ENCODE measurements at places on chromosomes 5 and 9.

- H3K27ac ChIP-seq = no peak overlapping the region
- no peaks in the 10 kb centered on the region for H3K27me3 ChIP-seq
- DNase-seq = no peak
- no peaks in the 10 kb centered on the region for H3K4me1 ChIP-seq
Measured at GRCh38 chr5:121006217-121006616, 542.1 kb downstream of the PRR16 start.

GRCh38 chr9:22528485-22528884 is 81.9 kb downstream of the DMRTA1 start:
- H3K27me3 ChIP-seq = no peaks in the 10 kb centered on the region
- H3K4me1 ChIP-seq = no peaks in the 10 kb centered on the region
- no peak for DNase-seq
- H3K4me3 ChIP-seq = no peak overlapping the region
- no peaks in the 10 kb centered on the region for H3K36me3 ChIP-seq
- no peak overlapping the region for H3K27ac ChIP-seq

- peak overlapping the region; percentile 32 for H3K27ac ChIP-seq
- H3K4me3 ChIP-seq = no peak overlapping the region
- peaks cover 12% of the 10 kb centered on the region for H3K4me1 ChIP-seq
- H3K27me3 ChIP-seq = no peaks in the 10 kb centered on the region
Measured at GRCh38 chr9:33202552-33203201, 35.5 kb upstream of the B4GALT1 start.

GRCh38 chr5:150046031-150046430 is 40.3 kb downstream of the CSF1R start:
- peaks cover 58% of the 10 kb centered on the region for H3K36me3 ChIP-seq
- no peak overlapping the region for H3K27ac ChIP-seq
- DNase-seq = no peak
- peaks cover 20% of the 10 kb centered on the region for H3K4me1 ChIP-seq
- H3K4me3 ChIP-seq = no peak overlapping the region

GRCh38 chr5:3996707-3997336 is 401.2 kb downstream of the IRX1 start:
- H3K36me3 ChIP-seq = no peaks in the 10 kb centered on the region
- H3K27me3 ChIP-seq = no peaks in the 10 kb centered on the region
- no peaks in the 10 kb centered on the region for H3K4me1 ChIP-seq
- no peak overlapping the region for H3K27ac ChIP-seq
- H3K4me3 ChIP-seq = no peak overlapping the region
- DNase-seq = no peak

- peaks cover 26% of the 10 kb centered on the region for H3K4me1 ChIP-seq
- H3K27me3 ChIP-seq = no peaks in the 10 kb centered on the region
- DNase-seq = no peak
- peaks cover 6% of the 10 kb centered on the region for H3K36me3 ChIP-seq
- H3K27ac ChIP-seq = no peak overlapping the region
- no peak overlapping the region for H3K4me3 ChIP-seq
Measured at GRCh38 chr9:100071271-100071670, 27.5 kb downstream of the ERP44 start.

DNA sequence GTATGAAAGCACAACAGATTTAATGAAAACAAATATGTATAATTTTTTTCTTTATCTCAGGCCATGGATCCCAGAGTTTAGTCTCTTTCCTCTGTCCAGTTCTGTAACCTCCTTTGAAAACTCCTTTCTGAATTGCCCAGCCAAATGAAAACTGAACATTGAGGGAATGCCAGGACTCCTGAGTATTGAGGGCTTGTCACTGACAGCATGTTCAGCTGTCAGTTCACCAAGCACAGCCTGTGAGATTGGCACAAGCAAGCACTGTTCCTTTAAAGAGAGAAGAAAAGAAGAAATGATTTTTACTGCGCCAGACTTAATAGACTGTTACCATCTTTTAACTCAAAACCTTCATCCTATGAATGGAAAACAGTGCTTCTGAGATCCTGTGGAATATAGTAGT is 27.3 kb downstream of the TTC1 start:
- H3K4me3 ChIP-seq = no peak overlapping the region
- no peaks in the 10 kb centered on the region for H3K27me3 ChIP-seq
- DNase-seq = no peak
- H3K36me3 ChIP-seq = peaks cover 38% of the 10 kb centered on the region
- no peak overlapping the region for H3K27ac ChIP-seq

- no peaks in the 10 kb centered on the region for H3K36me3 ChIP-seq
- peaks cover 2% of the 10 kb centered on the region for H3K27me3 ChIP-seq
- H3K4me1 ChIP-seq = peaks cover 25% of the 10 kb centered on the region
- no peak for DNase-seq
Measured at GRCh38 chr9:127580366-127580765, 31.7 kb upstream of the STXBP1 start.

GRCh38 chr5:83494666-83495065 is 23.1 kb downstream of the VCAN start:
- H3K4me3 ChIP-seq = no peak overlapping the region
- no peaks in the 10 kb centered on the region for H3K36me3 ChIP-seq
- DNase-seq = no peak

- H3K36me3 ChIP-seq = no peaks in the 10 kb centered on the region
- peaks cover 8% of the 10 kb centered on the region for H3K27me3 ChIP-seq
- H3K4me1 ChIP-seq = peaks cover 12% of the 10 kb centered on the region
Measured at GRCh38 chr5:32500181-32500580, 55.6 kb upstream of the ZFR start.

DNA sequence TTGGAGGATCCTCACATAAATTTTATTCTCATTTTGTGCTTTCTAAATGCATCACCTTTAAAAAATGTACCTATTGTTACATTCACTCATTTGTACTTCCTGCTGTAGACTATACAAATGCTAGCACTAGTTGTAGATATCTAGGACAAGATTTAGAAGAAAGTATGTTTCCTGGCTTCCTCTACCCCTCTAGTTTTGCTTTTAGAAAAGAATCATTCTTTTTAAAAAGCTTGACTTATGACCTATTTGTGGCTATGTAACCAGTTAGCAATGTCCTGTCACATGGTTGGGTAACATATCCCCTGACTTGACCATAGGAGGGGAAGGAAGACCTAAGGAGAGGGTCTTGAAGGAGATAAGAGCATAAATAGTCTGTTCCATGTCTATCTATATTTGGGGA is 13.3 kb downstream of the CAMK4 start:
- H3K27me3 ChIP-seq = no peaks in the 10 kb centered on the region
- H3K27ac ChIP-seq = peak overlapping the region; percentile 87
- peaks cover 92% of the 10 kb centered on the region for H3K4me1 ChIP-seq
- peak overlapping the region; percentile 66 for H3K4me3 ChIP-seq

- H3K4me1 ChIP-seq = peaks cover 11% of the 10 kb centered on the region
- no peak overlapping the region for H3K4me3 ChIP-seq
- H3K36me3 ChIP-seq = peaks cover 29% of the 10 kb centered on the region
- H3K27ac ChIP-seq = no peak overlapping the region
Measured at GRCh38 chr9:2110036-2110435, 94.9 kb downstream of the SMARCA2 start.

DNA sequence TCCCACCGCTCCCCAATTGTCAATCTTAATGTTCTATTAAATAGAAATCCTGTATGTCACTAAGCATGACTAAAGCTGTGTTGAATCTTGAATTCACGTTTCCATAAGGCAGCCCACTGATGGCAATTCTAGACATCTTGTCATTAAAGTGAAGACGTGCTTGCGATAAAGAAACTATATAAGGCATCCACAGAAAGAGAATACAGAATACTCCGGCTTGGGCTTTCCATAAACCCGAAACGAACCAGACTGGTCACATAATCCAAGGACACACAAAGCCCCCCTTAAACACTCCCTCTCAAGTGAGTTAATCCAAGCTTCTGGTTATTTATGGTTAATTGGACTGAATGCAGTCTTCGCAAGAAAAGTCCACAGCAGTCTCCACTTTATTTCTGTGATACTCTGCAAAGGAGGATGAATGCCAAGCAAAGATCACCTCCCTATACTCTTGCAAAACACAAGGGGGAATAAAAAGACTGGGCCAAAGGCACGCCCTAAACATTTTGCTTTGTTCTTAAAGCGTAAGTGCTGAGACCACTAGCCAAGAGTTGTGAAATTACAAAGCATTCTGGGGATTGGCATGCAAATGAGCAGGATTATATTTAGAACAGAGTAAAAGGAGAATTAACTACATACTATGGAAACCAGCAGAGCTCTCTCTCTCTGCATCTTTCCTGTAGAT is 54.7 kb downstream of the DPYSL3 start:
- DNase-seq = no peak
- peaks cover 56% of the 10 kb centered on the region for H3K27me3 ChIP-seq
- peaks cover 9% of the 10 kb centered on the region for H3K4me1 ChIP-seq
- no peak overlapping the region for H3K27ac ChIP-seq
- no peaks in the 10 kb centered on the region for H3K36me3 ChIP-seq

DNA sequence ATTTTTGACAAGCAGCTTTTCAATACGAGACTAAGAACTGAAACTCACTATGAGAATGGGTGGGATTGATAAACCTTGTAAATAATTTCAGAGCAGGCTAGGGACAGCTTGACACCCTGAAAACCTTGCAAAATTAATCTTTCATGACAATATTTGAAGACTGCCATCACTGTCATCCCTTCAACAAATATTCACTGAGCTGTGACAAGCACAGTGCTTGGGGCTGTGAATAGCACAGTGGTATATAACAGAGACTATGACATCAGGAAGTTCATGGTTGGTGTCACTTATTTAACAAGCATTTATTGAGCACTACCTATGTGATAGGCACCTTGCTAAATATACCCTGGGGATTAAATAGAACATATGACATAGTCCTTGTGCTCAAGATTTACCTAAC is 741.0 kb upstream of the RIOK2 start:
- H3K4me1 ChIP-seq = no peaks in the 10 kb centered on the region
- H3K4me3 ChIP-seq = no peak overlapping the region
- no peak overlapping the region for H3K27ac ChIP-seq
- no peak for DNase-seq
- H3K27me3 ChIP-seq = no peaks in the 10 kb centered on the region

- peaks cover 3% of the 10 kb centered on the region for H3K27me3 ChIP-seq
- no peak overlapping the region for H3K27ac ChIP-seq
- H3K4me1 ChIP-seq = no peaks in the 10 kb centered on the region
Measured at GRCh38 chr5:103389846-103390245, 131.3 kb downstream of the MACIR start.

- no peak overlapping the region for H3K4me3 ChIP-seq
- no peaks in the 10 kb centered on the region for H3K4me1 ChIP-seq
- no peaks in the 10 kb centered on the region for H3K36me3 ChIP-seq
- no peak for DNase-seq
- H3K27ac ChIP-seq = no peak overlapping the region
- H3K27me3 ChIP-seq = no peaks in the 10 kb centered on the region
Measured at GRCh38 chr5:44245935-44246334, 143.3 kb downstream of the FGF10 start.

DNA sequence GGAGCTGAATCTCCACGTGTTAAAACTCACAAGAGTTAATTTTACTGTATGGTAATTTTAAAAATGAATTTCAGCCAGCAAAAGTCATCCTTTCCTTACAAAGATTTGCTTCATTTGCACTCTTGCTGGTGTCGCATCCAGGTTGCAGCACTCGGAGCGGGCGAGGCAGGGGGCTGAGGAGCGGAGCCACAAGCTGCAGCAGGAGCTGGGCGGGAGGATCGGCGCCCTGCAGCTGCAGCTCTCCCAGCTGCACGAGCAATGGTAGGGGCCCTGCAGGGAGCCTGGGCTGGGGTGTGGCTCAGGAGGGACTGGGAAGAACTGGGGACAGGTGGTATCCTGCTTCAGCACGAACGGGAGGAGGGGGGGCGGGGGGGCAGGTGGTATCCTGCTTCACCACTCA is 27.1 kb downstream of the HNRNPH1 start:
- H3K27me3 ChIP-seq = no peaks in the 10 kb centered on the region
- H3K4me3 ChIP-seq = no peak overlapping the region
- H3K36me3 ChIP-seq = peaks cover 34% of the 10 kb centered on the region
- DNase-seq = no peak
- no peak overlapping the region for H3K27ac ChIP-seq

GRCh38 chr5:68187268-68188055 is 28.1 kb upstream of the PIK3R1 start:
- no peak overlapping the region for H3K4me3 ChIP-seq
- H3K4me1 ChIP-seq = no peaks in the 10 kb centered on the region
- no peak for DNase-seq
- no peaks in the 10 kb centered on the region for H3K36me3 ChIP-seq
- H3K27ac ChIP-seq = no peak overlapping the region

DNA sequence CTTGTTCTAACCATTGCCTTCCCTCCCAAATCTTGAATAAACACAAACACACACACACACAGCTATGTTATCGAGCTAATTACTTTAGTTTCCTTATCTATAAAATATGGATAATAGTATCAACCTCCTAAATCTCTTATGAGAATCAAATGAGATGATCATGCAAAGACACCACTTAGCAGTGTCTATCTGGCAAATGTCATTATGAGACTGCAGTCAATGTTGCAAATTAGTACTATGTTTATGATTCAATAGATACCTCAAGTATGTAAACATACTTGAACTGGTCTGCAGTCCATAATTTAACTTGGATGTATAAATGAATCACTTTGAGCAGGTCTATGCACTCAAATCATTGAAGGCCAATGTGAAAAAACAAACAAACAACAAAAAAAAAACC is 22.2 kb upstream of the ERAP2 start:
- no peak overlapping the region for H3K27ac ChIP-seq
- no peak for DNase-seq
- no peaks in the 10 kb centered on the region for H3K36me3 ChIP-seq
- no peak overlapping the region for H3K4me3 ChIP-seq

DNA sequence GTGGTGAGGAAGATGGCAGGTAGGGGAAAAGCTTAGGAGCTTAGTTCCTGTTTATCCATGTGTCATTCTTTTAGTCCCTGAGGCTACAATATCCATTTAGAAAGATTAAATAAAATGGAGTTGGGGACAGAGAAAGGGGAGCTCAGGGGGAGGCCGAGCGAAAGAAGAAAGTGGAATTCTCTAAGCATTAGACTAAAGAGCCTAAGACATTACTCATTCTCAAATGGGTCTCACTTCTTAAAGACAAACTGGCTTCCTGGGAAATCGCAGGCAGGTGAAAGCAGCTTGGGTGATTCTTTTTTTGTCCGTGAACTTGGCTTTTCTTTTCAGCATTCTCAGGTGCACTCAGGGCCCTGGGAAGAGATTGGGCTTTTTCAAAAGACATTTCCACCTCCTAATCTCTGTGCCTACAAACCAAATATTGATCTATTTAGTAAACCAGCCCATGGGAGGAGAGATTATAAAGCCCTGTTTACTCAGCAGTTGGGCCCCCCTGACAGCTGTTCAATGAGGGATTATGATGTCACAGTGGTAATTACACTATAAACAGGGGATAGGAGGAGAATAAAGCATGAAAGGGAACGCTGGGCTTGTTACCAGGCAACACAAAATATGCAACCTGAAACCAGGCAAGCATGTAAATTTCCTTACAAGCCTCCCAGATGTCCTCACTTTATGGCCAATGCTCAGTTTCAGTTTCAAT is 584.0 kb downstream of the ACTL7B start:
- no peaks in the 10 kb centered on the region for H3K36me3 ChIP-seq
- H3K4me3 ChIP-seq = no peak overlapping the region
- no peak for DNase-seq
- no peak overlapping the region for H3K27ac ChIP-seq

Measured in activated CD8-positive, alpha-beta T cell treated with anti-CD3 and anti-CD28 coated beads for 36 hours (primary cell).